ENCODE measurements at places on chromosomes 5 and 9.

GRCh38 chr9:129458663-129459546 lies 162.0 kb downstream of the C9orf50 start:
- H3K27ac ChIP-seq = peak overlapping the region; percentile 84
- no peaks in the 10 kb centered on the region for H3K36me3 ChIP-seq
- H3K27me3 ChIP-seq = no peaks in the 10 kb centered on the region

DNA sequence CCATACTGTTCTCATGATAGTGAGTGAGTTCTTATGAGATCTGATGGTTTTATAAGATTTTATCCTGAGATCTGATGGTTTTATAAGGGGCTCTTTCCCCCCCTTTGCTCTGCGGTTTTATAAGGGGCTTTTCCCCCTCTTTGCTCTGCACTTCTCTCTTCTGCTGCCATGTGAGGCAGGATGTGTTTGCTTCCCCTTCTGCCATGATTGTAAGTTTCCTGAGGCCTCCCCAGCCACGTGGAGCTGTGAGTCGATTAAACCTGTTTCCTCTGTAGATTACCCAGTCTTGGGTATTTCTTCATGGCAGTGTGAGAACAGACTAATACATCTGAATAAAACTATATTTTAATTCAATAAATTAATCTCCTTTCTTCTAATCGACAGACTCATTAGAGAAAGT lies 64.9 kb upstream of the ZSWIM6 start:
- no peak overlapping the region for H3K27ac ChIP-seq
- H3K4me1 ChIP-seq = peaks cover 9% of the 10 kb centered on the region
- H3K4me3 ChIP-seq = no peak overlapping the region
- no peaks in the 10 kb centered on the region for H3K27me3 ChIP-seq
- H3K36me3 ChIP-seq = no peaks in the 10 kb centered on the region
- DNase-seq = no peak

GRCh38 chr5:137735555-137736284 lies at the start of gene KLHL3:
TSS of gene KLHL3 (minus strand) at chr5:137736089. CDS start at chr5:137735646, 443 bp downstream.
- H3K4me1 ChIP-seq = peaks cover 68% of the 10 kb centered on the region
- peak within 1 kb of the TSS; percentile 61 for H3K4me3 ChIP-seq
- no peaks in the 10 kb centered on the region for H3K27me3 ChIP-seq
- H3K36me3 ChIP-seq = no peaks in the 10 kb centered on the region
- peak; percentile 39 for DNase-seq

GRCh38 chr9:93325307-93326035 lies 126.0 kb upstream of the FAM120A start:
- H3K4me3 ChIP-seq = no peak overlapping the region
- H3K27me3 ChIP-seq = no peaks in the 10 kb centered on the region
- no peaks in the 10 kb centered on the region for H3K4me1 ChIP-seq
- DNase-seq = no peak
- H3K36me3 ChIP-seq = no peaks in the 10 kb centered on the region
- H3K27ac ChIP-seq = no peak overlapping the region

GRCh38 chr5:127011153-127011552 lies 19.2 kb downstream of the MARCHF3 start:
- H3K27me3 ChIP-seq = no peaks in the 10 kb centered on the region
- no peaks in the 10 kb centered on the region for H3K36me3 ChIP-seq
- H3K4me1 ChIP-seq = peaks cover 11% of the 10 kb centered on the region
- no peak overlapping the region for H3K4me3 ChIP-seq
- no peak for DNase-seq

- H3K27me3 ChIP-seq = peaks cover 6% of the 10 kb centered on the region
- H3K27ac ChIP-seq = no peak overlapping the region
- H3K4me3 ChIP-seq = no peak overlapping the region
- H3K36me3 ChIP-seq = no peaks in the 10 kb centered on the region
- DNase-seq = no peak
Observed at GRCh38 chr5:38681029-38681706, 124.7 kb upstream of the LIFR start.

DNA sequence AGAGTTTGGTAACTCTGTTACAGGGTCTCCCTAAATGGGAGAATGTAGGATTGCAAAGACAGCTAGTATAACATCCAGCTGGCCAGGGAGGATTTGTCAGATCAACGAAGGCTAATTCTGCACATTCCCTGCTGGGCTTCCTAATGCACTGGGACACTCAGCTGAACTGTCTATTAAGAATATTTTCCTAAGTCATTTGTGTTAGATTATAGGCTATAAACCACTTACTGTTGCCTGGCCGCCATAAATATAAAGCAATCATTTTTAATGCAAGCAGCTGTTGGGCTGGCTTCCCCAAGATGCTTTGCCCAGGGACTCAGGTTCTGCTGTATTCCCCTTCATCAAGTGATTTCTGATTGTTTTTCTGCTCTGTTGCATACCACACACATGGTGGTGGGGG lies 35.3 kb upstream of the SLIT3 start:
- H3K27me3 ChIP-seq = no peaks in the 10 kb centered on the region
- no peak overlapping the region for H3K27ac ChIP-seq
- no peaks in the 10 kb centered on the region for H3K36me3 ChIP-seq

DNA sequence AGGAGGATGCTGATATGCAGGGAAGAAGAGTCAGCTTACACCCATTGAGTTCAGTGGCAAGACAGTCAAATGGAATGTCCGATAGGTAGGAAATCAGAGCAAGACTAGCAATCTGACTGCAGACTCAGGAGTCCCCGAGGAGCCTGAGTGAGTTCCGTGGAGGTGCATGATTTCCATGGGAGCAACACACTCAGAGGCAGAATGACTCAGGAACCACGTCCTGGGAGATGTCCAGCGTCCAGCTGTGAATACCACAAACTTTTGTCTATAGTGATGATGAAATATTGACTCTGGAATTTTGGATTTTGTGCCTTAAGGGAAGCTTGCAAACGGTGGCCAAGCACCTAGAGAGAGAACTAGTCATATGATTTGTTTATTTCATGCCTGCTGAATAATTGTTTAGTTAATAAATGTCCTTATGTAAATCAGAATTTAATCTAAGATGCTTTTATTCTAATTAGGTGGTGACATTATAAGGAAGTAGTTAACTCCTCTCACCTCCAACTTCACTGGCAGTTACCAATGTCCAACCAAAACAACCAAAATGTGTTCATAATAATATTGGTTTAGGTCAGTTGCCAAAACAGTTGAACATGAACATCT lies 100.4 kb downstream of the PDE4D start:
- no peaks in the 10 kb centered on the region for H3K4me1 ChIP-seq
- H3K27me3 ChIP-seq = no peaks in the 10 kb centered on the region
- DNase-seq = no peak
- no peaks in the 10 kb centered on the region for H3K36me3 ChIP-seq
- H3K4me3 ChIP-seq = no peak overlapping the region

- no peak for DNase-seq
- no peaks in the 10 kb centered on the region for H3K36me3 ChIP-seq
- H3K4me1 ChIP-seq = no peaks in the 10 kb centered on the region
- H3K27me3 ChIP-seq = no peaks in the 10 kb centered on the region
- no peak overlapping the region for H3K27ac ChIP-seq
Observed at GRCh38 chr9:93245437-93245970, 61.6 kb downstream of the WNK2 start.

Measured in CD4-positive, alpha-beta memory T cell (primary cell).